ENCODE measurements at places on chromosomes 2 and 18. TPM values are rescaled to one million over a fixed set of nuclear protein-coding genes. Genes with fewer than 3 reads are reported as not detected.

GRCh38 chr2:137380610-137381009, 583.7 kb upstream of the HNMT start:
- peak; percentile 18 for DNase-seq

GRCh38 chr2:74383254-74383653, 3.1 kb upstream of the DCTN1 start:
- DNase-seq: no peak

DNA sequence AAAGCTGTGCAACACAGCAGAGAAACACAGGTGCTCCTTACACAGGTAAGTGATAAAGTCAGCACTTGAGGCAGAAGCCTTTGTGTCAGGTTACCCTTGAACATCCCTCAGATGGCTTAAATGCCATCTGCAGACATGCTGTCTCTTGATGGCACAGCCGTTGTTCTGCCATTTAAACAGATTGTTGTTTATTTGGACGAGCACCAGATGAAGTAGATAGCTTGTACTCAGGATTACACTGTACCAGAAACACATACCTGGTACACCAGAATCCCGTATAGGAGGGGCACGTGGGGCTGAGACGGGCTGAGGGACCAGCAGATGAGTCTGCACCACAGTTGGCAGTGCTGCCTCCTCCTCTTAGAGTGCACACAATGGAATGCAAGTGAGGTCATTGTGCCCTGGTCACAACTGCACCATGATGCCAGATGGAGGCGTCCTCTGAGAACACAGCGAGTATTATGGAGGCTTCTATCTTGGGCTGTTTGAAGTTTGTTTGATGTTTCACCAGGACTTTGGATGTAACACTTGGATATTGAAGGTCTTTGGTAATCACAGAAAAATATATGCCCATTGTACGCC, 143.0 kb downstream of the TANC1 start:
- no peak for DNase-seq

NOSTRIN gene
- not detected for total RNA-seq

HS6ST1 gene
- 30.8 TPM for total RNA-seq

DNA sequence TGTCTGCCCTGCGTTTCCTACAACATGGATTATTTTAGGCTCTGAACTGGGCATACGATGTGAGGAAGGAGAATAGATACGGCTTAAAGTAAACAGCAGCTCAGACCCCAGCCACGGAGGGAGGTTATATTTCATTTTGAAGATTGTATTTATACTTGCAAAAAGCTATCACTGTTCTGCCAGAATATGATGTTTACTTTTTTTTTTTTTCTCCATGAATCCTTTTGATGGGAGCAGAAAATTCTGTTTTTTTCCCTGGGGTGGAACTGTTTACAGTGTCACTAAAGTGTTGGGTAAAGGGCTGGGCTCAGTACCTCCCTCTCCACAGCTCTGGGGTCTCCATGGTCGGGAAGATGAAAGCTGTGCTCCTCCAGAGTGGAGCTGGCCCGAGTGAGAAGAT, 13.1 kb downstream of the PCARE start:
- no peak for DNase-seq

CHRND gene
- total RNA-seq: 339 TPM

DUSP19 gene
- total RNA-seq: 5.3 TPM

- no peak for DNase-seq
These were observed 124.9 kb downstream of the ARHGAP15 start for GRCh38 chr2:143254110-143254509.

DNA sequence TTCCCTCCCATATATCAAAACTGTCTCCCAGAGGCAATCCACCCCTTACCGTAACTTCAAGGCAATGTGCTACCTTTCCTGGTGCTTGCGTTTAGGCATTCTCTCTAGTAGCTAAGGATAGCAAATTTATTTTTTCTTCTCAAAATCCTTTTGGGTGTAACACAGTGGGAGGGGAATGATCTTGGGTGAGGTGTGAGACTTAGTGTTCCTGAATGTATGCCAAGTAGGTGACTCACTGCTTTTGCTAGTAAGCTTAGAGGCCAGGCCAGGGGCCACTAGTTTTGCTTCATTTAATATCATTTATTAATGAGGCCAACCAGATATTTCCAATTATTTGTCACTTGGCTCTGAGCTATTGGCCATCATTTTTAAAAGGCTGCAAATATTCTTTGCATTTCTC, 135.5 kb downstream of the NAPG start:
- DNase-seq: peak; percentile 8

DNA sequence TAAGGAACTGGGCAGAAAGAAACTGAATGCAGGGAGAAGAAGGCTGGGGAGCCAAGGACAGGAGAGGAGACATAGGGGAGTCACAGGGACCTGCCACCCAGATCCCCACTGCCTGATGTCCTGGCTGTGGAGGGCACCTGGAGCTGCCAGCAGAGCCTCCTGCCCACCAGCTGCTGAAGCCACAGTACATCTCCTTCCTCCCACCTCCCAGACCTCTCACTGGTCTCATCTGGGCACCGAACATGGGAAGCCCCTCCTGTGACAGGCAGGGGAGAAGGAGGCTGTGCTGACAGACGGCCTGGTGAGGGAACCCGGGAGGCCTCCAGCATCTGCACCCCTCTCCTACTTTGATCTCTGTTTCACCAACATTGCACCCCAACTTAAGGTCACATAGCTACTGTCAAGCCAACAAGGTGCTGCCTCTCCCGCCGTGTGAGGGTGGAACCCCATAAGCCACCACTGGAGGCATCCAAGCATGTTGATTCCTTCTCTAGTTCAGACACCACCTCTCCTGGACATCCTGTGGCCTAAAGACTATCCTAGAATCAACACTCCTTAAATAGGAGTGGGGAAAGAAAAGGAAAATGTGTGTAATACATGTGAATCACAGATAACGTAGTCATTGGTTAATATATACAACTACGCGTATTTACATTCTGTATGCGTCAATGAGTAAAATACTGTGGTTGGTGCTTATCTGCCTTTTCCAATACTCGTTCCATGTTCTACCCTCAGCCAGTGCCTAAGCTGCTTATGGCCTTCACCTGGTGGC, 3.5 kb upstream of the RNPEPL1 start:
- DNase-seq: no peak

TDRD15 gene
- not detected for total RNA-seq

YWHAQ gene
- total RNA-seq: 194 TPM

- DNase-seq: peak; percentile 16
These were observed 31.0 kb downstream of the CFAP36 start for GRCh38 chr2:55550368-55551102.

KCNJ13 gene
- not detected for total RNA-seq

- no peak for DNase-seq
These were observed 17.0 kb upstream of the LINC00305 start for GRCh38 chr18:64165906-64166305.

IL1RL1 gene
- not detected for total RNA-seq

ITGB6 gene
- total RNA-seq: 152 TPM

GRCh38 chr2:217305882-217306281, 446.0 kb upstream of the TNP1 start:
- no peak for DNase-seq

PDE6D gene
- 27.4 TPM for total RNA-seq

TMEM200C gene
- not detected for total RNA-seq

GRCh38 chr18:9771261-9771976, 63.3 kb downstream of the RAB31 start:
- DNase-seq: peak; percentile 74

MAPK4 gene
- not detected for total RNA-seq

GRCh38 chr2:86225581-86225980, 26.3 kb downstream of the MRPL35 start:
- DNase-seq: no peak

HRH4 gene
- 0.13 TPM for total RNA-seq

- peak; percentile 82 for DNase-seq
These were observed 32.3 kb downstream of the NCK2 start for GRCh38 chr2:105777031-105777482.

TUBB8B gene
- not detected for total RNA-seq

GRCh38 chr18:34710934-34711333, 836 bp downstream of the DTNA start:
- DNase-seq: no peak

GRCh38 chr18:5239447-5239846, 42.4 kb upstream of the AKAIN1 start:
- no peak for DNase-seq

- DNase-seq: peak; percentile 57
These were observed 98.2 kb upstream of the HNMT start for GRCh38 chr2:137865954-137866540.

DNA sequence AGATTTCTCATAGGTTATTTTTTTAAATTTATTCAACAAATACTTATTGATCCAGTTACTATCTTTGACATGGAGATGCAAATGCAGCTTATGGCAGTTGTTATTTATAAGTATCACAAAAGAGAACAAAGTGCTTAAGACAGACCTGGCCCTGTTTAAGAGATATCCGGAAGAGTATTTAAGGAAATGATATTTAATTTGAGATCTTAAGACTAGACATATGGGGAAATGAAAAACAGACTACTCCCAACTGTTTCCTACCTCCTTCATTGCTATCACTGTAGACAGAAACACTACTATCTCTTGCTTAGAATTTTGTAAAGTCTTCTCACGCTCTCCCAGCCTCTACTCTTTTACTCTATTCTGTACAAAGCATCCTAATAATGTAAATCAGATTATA, 36.0 kb downstream of the RPRD1A start:
- DNase-seq: no peak

- peak; percentile 88 for DNase-seq
These were observed 33.5 kb downstream of the CDC42EP3 start for GRCh38 chr2:37637985-37638384.

GRCh38 chr18:37397814-37398213, 167.8 kb downstream of the CELF4 start:
- DNase-seq: peak; percentile 58
